Glutamatergic neuron (in vitro differentiated cells): ENCODE measurements at places on chromosomes 6 and 20. TPM values are rescaled to one million over a fixed set of nuclear protein-coding genes. Genes with fewer than 3 reads are reported as not detected.

- H3K36me3 ChIP-seq, result peaks cover 5% of the 10 kb centered on the region
- no peak for DNase-seq
- peaks cover 2% of the 10 kb centered on the region for H3K27me3 ChIP-seq
- no peak overlapping the region for H3K27ac ChIP-seq
Observed at GRCh38 chr6:11712760-11713159, 65.8 kb downstream of the ADTRP start.

The TRIM15 gene
- total RNA-seq, result not detected

The SMIM29 gene
- 54.7 TPM for total RNA-seq

DNA sequence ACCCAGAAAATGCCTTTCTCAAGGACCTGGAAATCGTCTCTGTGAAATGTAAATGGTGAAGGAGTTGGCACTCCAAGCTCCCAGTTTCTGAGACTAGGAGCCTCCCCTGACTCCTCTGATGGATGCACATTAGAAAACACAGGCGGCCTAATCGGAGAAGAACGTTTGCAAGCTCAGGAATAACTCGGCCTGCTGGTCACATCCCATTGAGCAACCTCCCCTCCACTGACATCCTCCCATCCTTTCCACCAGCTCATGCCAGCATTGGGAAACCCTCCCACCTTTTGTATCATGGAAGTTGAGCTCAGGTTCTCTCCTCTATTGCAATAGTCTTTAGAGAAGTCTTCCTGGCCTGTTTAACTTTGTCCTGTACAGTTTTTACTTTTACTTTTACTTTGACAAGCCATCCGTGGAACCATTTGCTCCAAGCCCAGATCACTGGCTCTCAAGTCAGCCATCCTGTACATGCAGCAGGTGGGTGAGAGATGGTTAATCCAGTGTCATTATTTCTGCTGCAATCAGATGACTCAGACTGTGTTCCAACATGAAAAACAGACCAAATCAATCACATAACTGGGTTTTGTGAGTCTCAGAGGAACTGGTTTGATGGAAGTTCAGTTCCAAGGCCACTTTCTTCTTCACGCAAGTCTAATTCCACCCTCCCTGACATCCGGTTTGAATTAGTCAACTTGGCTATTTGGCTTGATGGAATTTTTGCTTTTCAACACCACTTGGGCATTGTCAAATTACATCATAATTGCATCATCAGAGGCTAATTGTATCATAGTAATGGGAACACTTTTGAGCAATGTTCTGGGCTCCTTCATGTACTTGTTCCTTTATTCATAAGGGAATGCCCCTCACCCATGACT, 619.4 kb upstream of the CDH4 start:
- DNase-seq, result no peak
- no peak overlapping the region for H3K27ac ChIP-seq
- H3K4me1 ChIP-seq, result no peaks in the 10 kb centered on the region
- H3K27me3 ChIP-seq, result no peaks in the 10 kb centered on the region
- H3K4me3 ChIP-seq, result no peak overlapping the region

- H3K4me1 ChIP-seq, result peaks cover 7% of the 10 kb centered on the region
- H3K27me3 ChIP-seq, result peaks cover 7% of the 10 kb centered on the region
- H3K36me3 ChIP-seq, result no peaks in the 10 kb centered on the region
- DNase-seq, result no peak
- H3K4me3 ChIP-seq, result peak overlapping the region; percentile 90
- peak overlapping the region; percentile 92 for H3K27ac ChIP-seq
Observed at GRCh38 chr20:20713244-20713765, 861 bp upstream of the RALGAPA2 start.

The KPNA5 gene
- total RNA-seq, result 21.9 TPM

DNA sequence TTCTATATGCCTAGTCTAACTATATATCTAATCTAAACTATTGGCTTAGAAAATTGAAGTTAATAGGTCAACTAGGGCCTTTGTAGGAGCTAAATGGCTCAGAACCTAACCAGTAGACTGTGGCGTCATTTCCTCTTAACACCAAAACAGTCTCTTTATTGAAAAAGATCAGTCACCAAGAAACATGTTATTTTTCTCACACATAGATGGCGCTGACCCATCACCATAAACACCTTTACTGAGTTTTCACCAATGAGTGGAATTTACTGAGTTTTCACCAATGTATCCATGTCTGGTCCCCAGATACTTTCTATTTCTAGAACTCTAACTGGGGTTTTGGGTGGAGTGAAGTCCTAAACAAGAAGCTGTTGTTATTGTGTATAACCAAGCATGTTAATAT, 636.0 kb downstream of the BCKDHB start:
- no peak overlapping the region for H3K27ac ChIP-seq
- no peaks in the 10 kb centered on the region for H3K4me1 ChIP-seq
- H3K4me3 ChIP-seq, result no peak overlapping the region
- DNase-seq, result no peak

GRCh38 chr20:3226864-3227263, 12.1 kb downstream of the SLC4A11 start:
- no peaks in the 10 kb centered on the region for H3K36me3 ChIP-seq
- H3K4me3 ChIP-seq, result no peak overlapping the region
- DNase-seq, result no peak
- H3K27me3 ChIP-seq, result peaks cover 2% of the 10 kb centered on the region
- H3K27ac ChIP-seq, result no peak overlapping the region

GRCh38 chr20:21262812-21263211, 40.3 kb upstream of the XRN2 start:
- DNase-seq, result no peak
- peaks cover 15% of the 10 kb centered on the region for H3K27me3 ChIP-seq
- no peak overlapping the region for H3K4me3 ChIP-seq
- peaks cover 14% of the 10 kb centered on the region for H3K4me1 ChIP-seq
- peaks cover 12% of the 10 kb centered on the region for H3K36me3 ChIP-seq

DNA sequence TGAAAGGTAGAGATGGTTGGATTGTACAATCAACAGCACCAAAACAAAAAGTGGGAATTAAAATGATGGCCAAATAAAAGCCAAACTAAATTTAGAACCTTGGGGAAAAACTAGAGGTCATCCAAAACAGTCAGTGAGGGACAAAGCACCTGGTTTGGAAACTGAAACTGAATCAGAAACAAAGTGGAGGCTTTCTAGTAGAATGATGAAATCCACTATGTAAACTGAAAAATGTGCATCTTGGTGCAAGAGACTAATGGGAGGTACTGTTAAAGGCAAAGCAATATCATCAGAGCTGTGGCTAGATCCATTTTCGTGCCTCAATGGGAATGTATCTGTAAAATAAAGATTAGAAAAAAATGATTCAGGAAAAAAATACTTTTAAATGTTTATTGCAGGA, 380.0 kb upstream of the GJE1 start:
- no peak overlapping the region for H3K27ac ChIP-seq
- H3K27me3 ChIP-seq, result no peaks in the 10 kb centered on the region
- no peak for DNase-seq
- no peaks in the 10 kb centered on the region for H3K36me3 ChIP-seq

The SLC17A4 gene
- total RNA-seq, result not detected
